HFFc6 (cell line): ENCODE measurements at places on chromosomes 3 and 15.

DNA sequence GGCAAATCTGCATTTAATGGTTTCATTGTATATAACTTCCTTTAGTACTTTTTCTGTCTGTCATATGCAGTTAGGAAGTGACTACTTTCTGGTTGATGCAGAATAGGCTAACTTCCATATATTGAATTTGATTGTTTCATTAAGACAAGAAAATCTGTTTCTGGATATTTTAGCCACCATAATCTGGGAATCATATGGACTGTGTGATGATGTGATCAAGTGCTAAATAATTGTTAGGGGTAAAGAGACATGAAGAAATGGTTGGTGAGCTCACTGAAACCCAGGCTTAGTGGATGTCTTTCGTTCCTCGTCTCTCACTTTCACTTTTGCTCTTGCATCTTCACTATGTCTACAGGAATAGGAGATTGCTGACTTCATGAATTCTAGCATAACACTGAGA, 3.5 kb upstream of the MNS1 start:
- no peaks in the 10 kb centered on the region for H3K27me3 ChIP-seq
- DNase-seq, result no peak
- peak overlapping the region; percentile 91 for H3K4me3 ChIP-seq
- no peaks in the 10 kb centered on the region for H3K36me3 ChIP-seq
- peak overlapping the region; percentile 52; the same call in 1 of the 2 replicates for H3K27ac ChIP-seq
- peaks cover 26% of the 10 kb centered on the region for H3K4me1 ChIP-seq

DNA sequence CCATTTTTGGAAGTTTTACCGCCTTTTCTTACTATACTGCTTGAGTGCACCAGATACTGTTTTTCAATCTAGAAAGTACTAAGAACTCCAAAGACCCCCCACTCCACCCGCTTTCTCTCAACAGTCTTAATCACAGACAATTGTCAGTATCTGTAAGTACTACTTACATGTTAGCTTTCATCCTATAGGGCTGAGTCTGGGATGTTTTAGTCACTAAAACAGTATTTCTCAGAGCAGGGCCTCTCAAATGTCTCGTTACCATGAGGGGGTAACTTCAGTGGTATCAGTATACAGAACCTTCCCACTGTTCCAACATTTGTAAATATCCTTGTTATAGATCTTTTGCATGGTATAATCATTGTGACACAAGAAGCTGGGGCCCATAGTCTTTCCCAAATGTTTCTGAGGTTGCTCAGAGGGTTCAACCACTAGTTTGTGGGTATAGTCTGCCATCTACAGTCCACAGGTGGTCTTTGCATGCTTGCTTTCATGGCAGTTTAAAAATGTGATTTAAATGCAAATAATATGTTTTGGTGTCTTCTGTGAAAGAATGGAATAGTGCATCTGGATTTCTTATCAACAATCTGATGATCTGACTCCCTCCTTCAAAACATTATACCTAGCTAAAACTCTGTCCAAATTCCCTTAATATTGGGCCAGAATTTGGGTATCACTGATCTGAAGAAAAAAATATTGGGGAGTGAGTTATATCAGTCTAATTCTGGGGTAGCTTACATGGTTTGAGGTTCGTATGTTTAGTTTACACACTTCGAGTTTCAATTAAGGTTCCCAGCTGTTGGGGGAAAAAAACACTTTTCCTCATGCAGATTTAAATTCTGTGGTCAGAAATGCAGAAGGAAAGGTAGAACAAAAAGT, 18.0 kb upstream of the DNAJC13 start:
- H3K4me1 ChIP-seq, result no peaks in the 10 kb centered on the region
- peaks cover 5% of the 10 kb centered on the region for H3K27me3 ChIP-seq
- peaks cover 5% of the 10 kb centered on the region; the same call in 1 of the 2 replicates for H3K36me3 ChIP-seq

DNA sequence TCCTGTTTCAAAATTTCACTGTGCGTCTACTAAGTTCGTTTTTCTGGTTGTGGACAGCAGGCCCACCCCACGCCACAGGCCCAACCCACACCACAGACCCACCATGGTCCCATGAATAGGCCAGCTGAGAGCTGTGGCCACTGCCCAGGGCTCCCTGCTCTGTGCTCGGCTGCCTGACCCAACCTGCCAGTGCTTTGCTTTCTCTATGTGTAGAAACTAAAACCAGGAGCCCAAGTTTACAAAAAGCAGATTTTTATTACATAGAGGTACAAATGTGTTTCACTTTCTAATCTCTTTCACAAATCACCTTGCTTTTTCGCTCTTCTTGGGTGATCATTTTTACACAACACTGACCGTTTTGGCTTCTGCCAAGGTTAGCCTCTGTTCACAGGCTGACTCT, 69.1 kb downstream of the HERC2 start:
- peaks cover 60% of the 10 kb centered on the region for H3K36me3 ChIP-seq
- H3K4me3 ChIP-seq, result no peak overlapping the region
- no peak for DNase-seq
- H3K4me1 ChIP-seq, result no peaks in the 10 kb centered on the region

GRCh38 chr15:20349774-20350498, 191.7 kb downstream of the GOLGA6L6 start:
- peaks cover 5% of the 10 kb centered on the region for H3K36me3 ChIP-seq
- H3K27ac ChIP-seq, result no peak overlapping the region
- no peak for DNase-seq
- no peaks in the 10 kb centered on the region for H3K27me3 ChIP-seq
- no peak overlapping the region for H3K4me3 ChIP-seq

DNA sequence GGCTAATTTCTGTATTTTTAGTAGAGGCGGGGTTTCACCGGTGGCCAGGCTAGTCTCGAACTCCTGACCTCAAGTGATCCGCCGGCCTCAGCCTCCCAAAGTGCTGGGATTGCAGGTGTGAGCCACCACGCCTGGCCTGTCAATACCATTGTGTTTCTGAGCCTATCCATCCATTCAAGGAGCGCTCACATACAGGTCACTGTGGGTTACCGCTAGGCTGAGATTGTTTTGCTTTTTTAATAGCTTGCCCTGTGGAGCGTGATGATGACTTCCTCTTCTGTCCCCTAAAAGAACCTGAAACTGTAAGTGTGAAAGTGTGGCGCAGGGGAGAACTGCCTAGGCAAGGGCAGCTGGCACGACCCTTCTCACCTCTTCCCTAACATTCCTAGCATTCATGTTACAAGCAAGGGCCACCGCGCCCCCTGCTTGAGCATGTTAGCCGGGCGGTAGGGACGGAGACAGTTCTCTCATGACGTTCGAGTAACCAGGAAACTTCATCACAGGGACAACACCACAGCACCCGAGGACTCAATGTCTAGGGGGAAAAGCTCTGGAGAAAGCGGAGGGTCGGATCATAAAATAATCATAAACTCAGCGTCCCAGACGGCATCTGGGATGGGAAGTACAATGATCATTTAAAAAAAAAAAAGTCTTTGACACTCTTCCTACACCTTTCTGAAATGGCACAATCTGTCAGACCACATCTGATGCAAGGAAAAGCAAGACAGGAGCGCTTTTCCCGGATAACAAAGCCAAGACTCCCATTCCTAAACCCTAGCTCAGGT, 790 bp downstream of the LAMP3 start:
- H3K27ac ChIP-seq, result no peak overlapping the region
- H3K27me3 ChIP-seq, result peaks cover 35% of the 10 kb centered on the region
- peak overlapping the region; percentile 66 for H3K4me3 ChIP-seq
- peaks cover 8% of the 10 kb centered on the region; the same call in 1 of the 2 replicates for H3K4me1 ChIP-seq
